HFF-Myc (cell line): ENCODE measurements at places on chromosomes 5 and 9.

- DNase-seq = no peak
Measured at GRCh38 chr9:27838876-27839275, 265.6 kb upstream of the C9orf72 start.

DNA sequence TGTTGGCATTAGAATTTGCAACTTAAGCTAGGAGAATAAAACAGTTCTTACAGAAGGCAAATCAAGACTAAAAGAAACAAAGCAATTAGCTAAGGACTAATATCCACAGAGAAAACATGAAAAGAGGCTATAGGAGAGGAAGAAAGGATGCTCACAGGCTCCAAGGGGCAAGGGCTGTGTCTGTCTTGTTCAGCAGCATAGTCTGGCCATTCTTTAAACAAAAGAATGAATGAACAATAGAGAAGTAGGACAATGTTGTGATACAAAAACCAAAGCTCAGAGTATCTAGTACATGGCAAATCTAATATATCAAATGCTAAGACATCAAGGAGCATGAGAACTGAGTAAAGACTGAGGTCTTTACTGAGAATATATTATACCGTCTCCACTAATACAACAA is 39.5 kb downstream of the PLPP1 start:
- no peak for DNase-seq

DNA sequence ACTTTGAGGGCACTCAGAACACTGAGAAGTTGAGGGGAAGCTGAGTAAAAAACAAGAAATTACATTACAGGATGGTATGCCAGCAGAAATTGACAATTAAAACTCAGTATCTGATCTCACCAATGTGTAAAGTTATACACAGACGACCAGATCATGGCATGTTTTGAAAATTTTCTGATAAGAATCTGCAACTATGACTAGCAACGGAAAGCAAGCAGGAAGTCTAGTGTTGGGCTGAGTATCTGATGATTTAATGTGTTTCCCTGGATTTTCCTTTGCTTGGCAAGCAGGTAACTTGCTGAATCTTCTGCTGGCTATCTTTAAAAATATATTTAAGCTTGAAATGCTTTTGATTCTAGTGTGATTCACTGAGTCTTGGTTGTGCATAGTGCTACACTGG is 5.2 kb upstream of the GCNT4 start:
- no peak for DNase-seq

GRCh38 chr5:158676642-158677469 is 422.9 kb downstream of the EBF1 start:
- no peak for DNase-seq

- DNase-seq = no peak
Measured at GRCh38 chr9:2159521-2160454, 144.6 kb downstream of the SMARCA2 start.

DNA sequence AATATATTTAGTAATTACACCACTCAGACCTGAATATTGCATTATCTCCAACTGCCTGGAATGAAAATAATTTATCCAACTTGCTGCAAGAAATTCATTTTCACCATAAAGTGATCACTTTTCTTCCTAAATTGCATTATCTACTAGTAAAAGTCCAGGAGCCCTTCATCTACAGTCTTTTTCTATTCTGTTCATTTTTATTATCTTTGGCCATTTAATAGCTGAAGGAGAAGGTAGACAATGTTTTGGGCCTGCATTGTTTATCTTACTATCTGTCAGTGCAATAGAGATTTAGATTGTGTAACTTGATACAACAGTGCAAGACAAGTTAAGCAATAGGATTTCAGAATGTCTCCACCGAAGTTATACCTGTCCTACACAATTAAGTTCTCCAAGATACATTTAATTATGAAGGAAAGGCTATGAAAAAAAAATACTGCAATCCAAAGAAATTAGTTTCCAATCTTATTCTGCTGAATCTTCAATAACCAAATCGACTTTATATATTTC is 1339.7 kb upstream of the CDH6 start:
- no peak for DNase-seq

DNA sequence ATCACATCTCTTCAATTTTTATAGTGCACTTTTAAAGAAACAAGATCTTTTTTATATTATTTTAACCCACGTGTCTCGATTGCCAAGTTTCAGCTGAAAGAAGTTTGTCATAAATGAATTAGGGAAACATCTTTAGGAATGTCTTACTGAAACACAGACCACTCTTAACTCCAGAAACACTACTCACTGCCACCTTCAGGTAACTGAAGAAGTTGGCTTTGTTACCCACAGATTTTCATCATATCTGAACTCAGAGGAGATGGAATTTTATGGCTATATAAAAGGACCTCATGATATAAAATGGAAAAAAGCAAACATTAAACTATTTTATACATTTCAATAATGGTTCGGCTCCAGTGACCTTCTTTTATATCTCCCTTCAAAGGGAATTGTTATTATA is 158.0 kb downstream of the SEMA5A start:
- no peak for DNase-seq

- no peak for DNase-seq
Measured at GRCh38 chr5:153209016-153209415, 281.5 kb upstream of the GRIA1 start.
